ENCODE measurements at places on chromosomes 4 and X. TPM values are rescaled to one million over a fixed set of nuclear protein-coding genes. Genes with fewer than 3 reads are reported as not detected.

The VGLL1 gene
- total RNA-seq, result not detected

The FLNA gene
- 1,006 TPM for total RNA-seq

The ATXN3L gene
- not detected for total RNA-seq

The PGRMC2 gene
- total RNA-seq, result 52.4 TPM

The CSAG3 gene
- not detected for total RNA-seq

The GAGE1 gene
- total RNA-seq, result not detected

The LUZP4 gene
- not detected for total RNA-seq

The CITED1 gene
- not detected for total RNA-seq

The CCKAR gene
- total RNA-seq, result not detected

The MYOZ2 gene
- total RNA-seq, result not detected

The STEEP1 gene
- 19.6 TPM for total RNA-seq

The NCAPG gene
- total RNA-seq, result 2.3 TPM

The SRPK3 gene
- total RNA-seq, result 0.12 TPM

The ADH5 gene
- total RNA-seq, result 168 TPM

The ATOH1 gene
- not detected for total RNA-seq

The DCX gene
- not detected for total RNA-seq

The MUC7 gene
- not detected for total RNA-seq

The FAM149A gene
- total RNA-seq, result 9.7 TPM

The COL25A1 gene
- 0.25 TPM for total RNA-seq

The FAM184B gene
- not detected for total RNA-seq

The CTAG2 gene
- not detected for total RNA-seq

The UNC5C gene
- 18.1 TPM for total RNA-seq

The SASH3 gene
- total RNA-seq, result not detected

The ABLIM2 gene
- not detected for total RNA-seq

The SLC39A8 gene
- total RNA-seq, result 3.6 TPM

The NIPAL1 gene
- total RNA-seq, result not detected

The BST1 gene
- 9.5 TPM for total RNA-seq

The G3BP2 gene
- 94.4 TPM for total RNA-seq

The MPC1L gene
- not detected for total RNA-seq

The NPNT gene
- total RNA-seq, result 0.29 TPM

The COX7B2 gene
- total RNA-seq, result not detected

The RAB41 gene
- total RNA-seq, result not detected

The GABRA4 gene
- not detected for total RNA-seq

The STIM2 gene
- 11.4 TPM for total RNA-seq

The IL3RA gene
- total RNA-seq, result 2.8 TPM

The AKAP14 gene
- not detected for total RNA-seq

The CXorf65 gene
- total RNA-seq, result not detected

The NOX1 gene
- total RNA-seq, result not detected

The YY2 gene
- total RNA-seq, result 0.56 TPM

The HTN1 gene
- not detected for total RNA-seq

The TENM3 gene
- 1.0 TPM for total RNA-seq
